Glomerular endothelial cell (primary cell): ENCODE measurements at places on chromosomes 13 and 19. TPM values are rescaled to one million over a fixed set of nuclear protein-coding genes. Genes with fewer than 3 reads are reported as not detected.

The PARP4 gene
- total RNA-seq, result 73.8 and 93.8 TPM in 2 replicates

The FBXL3 gene
- 31.9 and 45.4 TPM in 2 replicates for total RNA-seq

The MLLT1 gene
- 23.3 and 32.2 TPM in 2 replicates for total RNA-seq

The ABCA7 gene
- 11.8 and 13.3 TPM in 2 replicates for total RNA-seq

The ZIC2 gene
- total RNA-seq, result not detected in 2 replicates

The ZNF571 gene
- 1.5 and 2.0 TPM in 2 replicates for total RNA-seq

The NBEA gene
- total RNA-seq, result 3.3 and 4.1 TPM in 2 replicates

The VRK3 gene
- 26.4 and 36.6 TPM in 2 replicates for total RNA-seq

The EPSTI1 gene
- total RNA-seq, result 3.4 and 17.9 TPM in 2 replicates

The TPRX1 gene
- not detected in 2 replicates for total RNA-seq

The LAIR1 gene
- total RNA-seq, result not detected in 2 replicates

The ZNF888 gene
- total RNA-seq, result 2.1 and 2.4 TPM in 2 replicates

The SMIM17 gene
- total RNA-seq, result 0.58 and 1.2 TPM in 2 replicates

The SMIM24 gene
- not detected in 2 replicates for total RNA-seq

The FLT1 gene
- total RNA-seq, result 111 and 156 TPM in 2 replicates

The ZNF584 gene
- 5.7 and 8.4 TPM in 2 replicates for total RNA-seq

The PPP1R37 gene
- 39.6 and 44.7 TPM in 2 replicates for total RNA-seq
